ENCODE measurements at places on chromosomes 1 and 21.

- no peak for DNase-seq
Measured at GRCh38 chr1:199009447-199009846, 370.6 kb downstream of the PTPRC start.

DNA sequence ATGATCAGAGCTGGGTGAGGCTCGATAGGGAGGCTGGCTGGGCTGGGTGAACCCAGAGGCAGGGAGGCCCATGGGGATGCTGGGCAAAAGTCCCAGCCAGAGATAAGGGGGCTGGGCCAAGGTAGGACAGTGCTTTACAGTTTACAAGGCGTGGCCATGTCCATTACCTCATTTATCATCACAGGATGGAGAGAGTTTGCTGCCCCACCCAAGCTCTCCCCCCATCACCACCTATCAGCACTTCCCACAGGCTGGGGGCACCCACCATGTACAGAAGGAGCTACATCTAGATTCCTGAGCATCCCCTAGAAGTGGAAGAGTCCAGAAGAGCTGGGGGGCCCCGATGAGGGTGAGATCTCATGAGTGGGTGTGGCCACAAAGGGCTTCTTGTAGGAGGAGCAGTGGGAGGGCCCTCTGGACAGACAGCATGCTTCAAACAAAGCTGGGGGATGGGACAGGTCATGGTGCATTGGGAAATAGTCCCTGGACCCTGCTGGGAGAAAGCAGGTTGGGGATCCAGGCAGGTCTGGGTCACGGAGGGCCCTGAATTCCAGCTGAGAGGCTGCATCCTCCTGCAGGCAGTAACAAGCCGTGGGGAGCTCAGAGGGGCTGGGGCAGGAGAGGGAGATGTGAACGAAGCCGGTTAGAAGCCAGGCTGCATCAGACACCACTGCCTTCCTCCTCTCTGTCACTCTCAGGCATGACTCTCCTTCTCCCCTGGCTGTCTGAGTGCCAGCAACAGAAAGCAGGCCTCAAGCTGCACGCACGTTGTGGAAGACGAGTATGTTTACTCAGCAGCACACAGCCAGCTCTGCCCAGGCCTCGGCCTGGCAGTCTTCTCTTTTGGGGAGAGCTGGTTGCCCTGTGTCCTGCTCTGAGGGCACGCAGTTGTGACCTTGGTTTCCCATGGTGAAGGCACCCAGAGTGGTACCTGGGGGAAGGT lies 202.3 kb downstream of the HIVEP3 start:
- DNase-seq, result no peak

GRCh38 chr1:36092166-36092797 lies 3.6 kb downstream of the ADPRS start:
- no peak for DNase-seq

DNA sequence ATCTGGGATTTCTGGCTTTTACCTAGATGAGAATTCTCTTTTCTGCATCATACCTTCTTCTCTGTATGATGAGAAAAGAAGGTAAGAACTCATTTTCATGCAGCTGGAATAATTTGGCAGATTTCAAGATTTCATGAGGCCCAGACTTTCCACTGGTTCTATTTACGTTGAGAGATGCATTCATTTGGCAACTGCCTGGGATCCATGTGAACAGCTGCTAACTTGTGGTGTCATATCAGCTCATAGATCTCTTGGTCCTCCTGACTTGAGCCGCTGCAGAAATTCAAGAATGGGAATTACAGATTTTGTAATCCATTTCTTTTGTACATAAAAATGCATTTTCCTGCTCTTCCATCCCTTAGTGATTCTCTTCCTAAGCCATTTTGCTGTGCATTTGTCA lies 17.1 kb upstream of the C1orf87 start:
- DNase-seq, result no peak

- no peak for DNase-seq
Measured at GRCh38 chr1:58477390-58477789, 69.1 kb downstream of the OMA1 start.

DNA sequence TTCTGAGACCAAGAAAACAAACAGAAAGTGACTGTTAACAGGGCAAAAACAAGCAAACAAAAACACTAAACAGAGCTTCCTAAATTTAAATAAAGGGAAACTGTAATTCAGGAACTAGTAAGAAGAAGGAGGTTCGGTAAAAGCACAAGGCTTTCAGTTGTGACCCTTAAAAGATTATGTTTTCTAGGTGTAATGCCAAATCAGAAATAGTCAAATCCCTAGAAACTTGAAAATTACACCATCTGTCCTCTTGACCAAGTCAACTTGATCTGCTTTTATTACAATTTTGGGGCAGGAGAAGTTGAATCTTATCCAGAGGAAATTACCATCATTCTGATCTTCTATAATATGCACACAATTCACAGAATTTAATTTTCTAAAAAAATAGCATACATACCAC lies 754.0 kb upstream of the ADGRL4 start:
- DNase-seq, result no peak

- no peak for DNase-seq
Measured at GRCh38 chr1:234727018-234727940, 117.3 kb upstream of the IRF2BP2 start.

- DNase-seq, result no peak
Measured at GRCh38 chr1:203506858-203507626, 13.1 kb downstream of the OPTC start.

DNA sequence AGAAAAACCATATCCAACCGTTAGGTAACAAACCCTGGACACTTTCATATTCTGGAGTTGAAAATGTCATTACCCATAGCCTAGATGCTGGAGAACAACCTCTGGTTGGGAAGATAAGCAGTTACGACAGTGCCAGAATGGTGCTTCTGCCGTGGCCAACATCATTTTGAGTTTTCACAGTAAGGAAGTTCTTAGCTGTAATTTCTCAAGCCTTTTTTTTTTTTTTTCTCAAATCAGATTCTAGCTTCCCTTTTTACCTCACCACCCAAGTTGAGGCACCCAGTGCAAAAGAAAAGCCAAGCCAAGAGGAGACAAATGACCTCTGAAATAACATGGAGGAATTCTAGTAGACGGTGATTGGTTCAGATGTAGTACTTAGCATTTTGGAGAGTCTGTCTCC lies 21.8 kb downstream of the PPT1 start:
- no peak for DNase-seq

DNA sequence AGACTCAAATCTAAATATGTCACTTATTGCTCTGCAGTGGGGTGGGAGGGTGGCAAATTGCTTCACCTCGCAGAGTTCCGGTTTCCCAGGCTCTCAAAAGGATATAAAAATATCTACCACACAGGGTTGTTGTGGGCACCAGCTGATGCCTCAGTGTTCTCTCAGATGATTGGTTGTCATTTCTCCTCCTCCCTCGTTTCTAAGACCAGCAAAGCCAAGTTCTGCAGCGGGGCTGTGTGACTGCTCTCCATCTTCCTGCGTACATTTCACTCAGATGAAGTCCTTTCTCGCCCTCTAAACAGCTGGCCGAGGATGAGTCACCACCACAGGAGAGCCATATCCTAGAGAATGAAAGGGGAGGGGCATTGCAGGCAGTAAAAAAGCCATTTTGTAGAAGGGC lies 35.0 kb upstream of the VWA5B1 start:
- DNase-seq, result no peak

- no peak for DNase-seq
Measured at GRCh38 chr1:238660849-238661248, 725.5 kb upstream of the CHRM3 start.

- DNase-seq, result no peak
Measured at GRCh38 chr1:91278754-91279153, 125.9 kb downstream of the HFM1 start.

DNA sequence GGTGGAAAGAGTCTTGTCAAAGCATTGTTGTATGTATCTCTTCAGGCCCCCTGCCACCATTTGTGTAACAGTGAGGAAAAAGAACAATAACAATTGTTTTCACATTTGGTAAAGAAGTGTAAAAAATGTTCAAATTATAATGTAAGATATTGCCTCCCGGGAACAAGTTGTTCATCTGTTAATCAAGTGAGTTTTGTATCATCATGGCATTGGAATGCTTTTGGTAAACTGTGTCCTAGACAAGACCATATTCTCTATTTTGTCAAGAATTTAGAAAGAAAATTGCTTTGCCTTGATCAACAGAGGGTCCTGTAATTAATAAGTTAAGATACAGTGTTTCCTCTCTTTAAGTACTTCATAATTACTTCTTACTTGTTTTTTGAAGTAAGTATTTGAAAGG lies 692.0 kb upstream of the NR5A2 start:
- no peak for DNase-seq

DNA sequence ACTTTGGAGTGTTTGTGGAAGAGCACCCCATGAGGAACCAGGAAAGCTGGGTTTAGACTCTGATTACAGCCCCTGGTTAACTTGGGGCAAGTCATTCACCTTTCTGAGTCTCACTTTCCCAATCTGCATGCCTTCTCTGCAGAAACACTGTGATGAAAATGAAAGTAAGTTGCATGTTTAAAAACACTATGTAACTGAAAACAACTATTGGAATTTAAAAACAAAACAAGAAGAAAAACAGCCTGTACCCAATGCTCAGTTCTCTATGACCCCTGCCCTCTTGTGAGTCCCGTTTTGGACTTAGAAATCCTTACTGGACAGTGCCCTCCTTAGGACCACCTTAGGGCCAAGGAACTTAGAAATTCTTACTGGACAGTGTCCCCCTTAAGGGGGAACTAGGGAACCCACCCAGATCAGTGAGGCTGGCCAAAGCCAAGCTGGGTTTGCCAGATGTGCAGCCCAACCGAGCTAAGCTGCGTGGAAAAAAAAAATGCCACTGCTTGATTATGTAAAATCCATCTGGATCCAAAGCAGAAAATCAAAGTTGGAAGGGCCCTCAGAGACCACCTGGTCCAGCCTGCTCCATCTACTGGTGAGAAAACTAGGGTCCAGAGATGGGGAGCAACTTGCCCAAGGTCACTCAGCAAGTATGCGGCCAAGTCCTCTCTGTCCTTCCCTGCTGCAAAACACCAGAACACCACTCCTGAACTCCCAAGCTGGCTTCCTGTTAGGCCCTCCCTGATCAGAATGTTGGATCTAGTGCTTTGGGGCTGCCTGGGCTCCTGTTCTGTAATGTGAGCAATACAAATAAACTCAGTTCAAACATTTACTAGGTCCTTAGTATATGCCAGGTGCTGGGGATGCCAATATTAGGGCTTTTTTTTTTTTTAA lies 77.7 kb downstream of the MRPL37 start:
- no peak for DNase-seq

DNA sequence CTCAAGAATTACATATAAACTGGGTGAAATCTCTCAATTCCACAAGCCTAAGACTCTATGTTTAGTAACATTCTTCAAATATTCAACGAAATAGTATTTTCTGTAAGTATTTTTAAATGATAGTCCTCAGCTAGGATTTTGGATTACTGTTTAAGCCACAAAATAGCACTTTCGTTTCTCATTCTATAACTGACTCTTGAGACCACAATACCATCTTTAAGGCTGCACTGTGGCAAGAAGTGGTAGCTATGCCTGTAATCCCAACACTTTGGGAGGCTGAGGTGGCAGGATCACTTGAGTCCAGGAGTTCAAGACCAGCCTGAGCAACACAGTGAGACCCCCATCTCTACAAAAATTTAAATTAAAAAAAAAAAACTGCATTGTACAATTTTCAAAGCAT lies 126.7 kb downstream of the CDC42BPA start:
- no peak for DNase-seq

DNA sequence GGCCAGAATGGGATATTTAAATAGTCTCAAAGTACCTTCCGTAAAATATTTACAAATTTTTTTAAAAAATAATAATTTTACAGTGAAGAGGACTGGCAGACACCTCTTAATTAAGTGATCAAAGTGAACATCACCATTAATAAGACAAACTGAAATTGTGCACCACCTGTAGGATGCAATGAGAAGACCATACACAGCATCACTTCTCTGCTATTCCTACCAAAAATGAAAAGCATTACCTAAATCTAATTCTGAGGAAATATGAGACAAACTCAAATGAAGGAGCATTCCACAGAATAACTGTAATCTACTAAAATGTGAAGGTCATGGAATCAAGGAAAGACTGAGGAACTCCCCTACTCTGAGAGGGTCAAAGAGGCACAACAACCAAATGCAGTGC lies 68.2 kb upstream of the PRDX6 start:
- DNase-seq, result no peak

DNA sequence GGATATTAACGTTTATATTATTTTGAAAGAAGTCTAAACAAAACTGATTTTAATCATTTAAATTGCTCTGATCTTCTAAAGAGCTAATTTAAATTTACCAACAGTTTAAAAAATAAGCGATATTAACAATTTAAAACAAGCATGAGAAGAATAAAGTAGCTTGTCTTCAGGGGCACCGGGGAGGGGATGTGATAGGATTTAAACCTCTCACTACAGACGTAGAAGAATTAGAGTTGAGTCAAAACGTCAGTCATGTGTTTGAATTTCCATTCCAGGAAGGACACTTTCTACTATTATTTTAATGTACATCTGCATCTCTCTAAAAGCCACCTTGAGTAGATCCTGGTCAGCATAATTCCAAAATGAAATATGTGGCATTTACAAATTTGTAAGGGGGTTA lies 58.2 kb upstream of the TPTE start:
- no peak for DNase-seq

GRCh38 chr1:147723691-147724323 lies 36.6 kb downstream of the GJA5 start:
- DNase-seq, result no peak

DNA sequence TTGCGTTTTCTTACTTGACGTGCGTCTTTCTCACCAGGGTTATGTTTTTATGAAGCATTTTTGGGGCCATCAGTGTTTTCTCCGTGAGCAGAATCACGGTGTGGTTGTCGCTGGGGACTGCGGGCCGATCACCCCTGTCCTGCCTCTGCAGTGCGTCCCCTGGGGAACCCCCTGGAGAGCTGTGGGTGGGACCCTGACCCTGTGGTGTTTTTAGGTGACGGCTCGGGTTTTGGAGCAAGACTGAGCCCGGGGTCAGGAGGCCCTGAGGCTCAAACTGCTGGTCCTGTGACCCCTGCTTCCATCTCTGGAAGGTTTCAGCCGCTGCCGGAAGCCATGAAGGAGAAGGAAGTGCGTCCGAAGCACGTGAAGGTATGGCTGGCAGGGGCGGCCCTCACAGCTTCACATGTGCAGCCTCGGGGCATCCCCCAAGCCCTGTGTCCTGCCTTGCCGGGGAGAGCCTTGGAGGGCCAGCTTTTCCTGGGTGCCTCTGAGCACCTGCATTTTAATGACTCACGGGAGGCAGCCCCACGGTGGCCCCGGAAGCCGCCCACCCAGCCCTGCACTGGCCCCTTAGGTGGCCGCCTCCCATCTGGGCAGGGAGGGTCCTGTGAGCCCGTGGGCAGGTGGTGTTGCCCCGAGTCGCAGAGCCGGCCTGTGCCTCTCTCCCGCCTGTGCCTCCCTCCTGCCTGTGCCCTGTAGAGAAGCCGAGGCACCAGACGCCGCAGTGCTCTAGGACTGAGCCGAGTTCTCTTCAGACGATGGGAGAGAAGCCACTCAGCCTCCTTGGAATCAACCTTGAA lies 36.7 kb upstream of the DIP2A start:
- DNase-seq, result no peak

DNA sequence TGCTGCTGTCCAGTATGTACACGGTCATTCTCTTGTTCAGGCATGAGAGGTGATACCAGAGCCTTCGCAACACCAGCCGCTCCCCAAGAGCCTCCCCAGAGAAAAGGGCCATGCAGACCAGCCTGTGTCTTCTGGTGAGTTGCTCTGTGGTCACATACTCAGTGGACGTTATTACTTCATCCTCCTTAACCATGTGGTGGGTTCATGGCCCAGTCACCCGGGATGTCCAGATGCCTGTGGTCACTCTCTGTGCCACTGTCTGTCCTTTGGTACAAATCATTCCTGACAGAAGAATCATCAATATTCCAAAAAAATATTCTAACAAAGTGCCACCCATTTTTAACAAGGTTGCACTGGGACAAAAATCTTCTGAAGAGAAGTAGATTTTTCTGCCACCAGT lies 8.8 kb upstream of the ZNF124 start:
- no peak for DNase-seq
